Subcutaneous adipose tissue (tissue), 4 donors: ENCODE measurements at places on chromosomes 6 and 20. TPM values are rescaled to one million over a fixed set of nuclear protein-coding genes. Genes with fewer than 3 reads are reported as not detected.

Gene NKAIN4
- total RNA-seq = not detected

Gene BNIP5
- total RNA-seq = not detected

Gene PARD6B
- 1.9 TPM for total RNA-seq

Gene SRSF12
- total RNA-seq = not detected

Gene CRIP3
- not detected for total RNA-seq

Gene CRISP2
- total RNA-seq = not detected

Gene DLK2
- total RNA-seq = not detected

Gene CST5
- total RNA-seq = not detected

Gene RBM24
- total RNA-seq = 0.65 TPM

Gene ADGRF4
- not detected for total RNA-seq

Gene ULBP2
- total RNA-seq = 4.1 TPM

Gene OPRM1
- not detected for total RNA-seq

Gene SLC17A3
- not detected for total RNA-seq

Gene OPN5
- total RNA-seq = not detected

Gene OR2J3
- not detected for total RNA-seq

Gene PXDC1
- total RNA-seq = 116 TPM

Gene AVP
- not detected for total RNA-seq

Gene SEMG1
- total RNA-seq = not detected
